Left colon (tissue), 2 donors: ENCODE measurements at places on chromosomes 2 and 18. TPM values are rescaled to one million over a fixed set of nuclear protein-coding genes. Genes with fewer than 3 reads are reported as not detected.

DNA sequence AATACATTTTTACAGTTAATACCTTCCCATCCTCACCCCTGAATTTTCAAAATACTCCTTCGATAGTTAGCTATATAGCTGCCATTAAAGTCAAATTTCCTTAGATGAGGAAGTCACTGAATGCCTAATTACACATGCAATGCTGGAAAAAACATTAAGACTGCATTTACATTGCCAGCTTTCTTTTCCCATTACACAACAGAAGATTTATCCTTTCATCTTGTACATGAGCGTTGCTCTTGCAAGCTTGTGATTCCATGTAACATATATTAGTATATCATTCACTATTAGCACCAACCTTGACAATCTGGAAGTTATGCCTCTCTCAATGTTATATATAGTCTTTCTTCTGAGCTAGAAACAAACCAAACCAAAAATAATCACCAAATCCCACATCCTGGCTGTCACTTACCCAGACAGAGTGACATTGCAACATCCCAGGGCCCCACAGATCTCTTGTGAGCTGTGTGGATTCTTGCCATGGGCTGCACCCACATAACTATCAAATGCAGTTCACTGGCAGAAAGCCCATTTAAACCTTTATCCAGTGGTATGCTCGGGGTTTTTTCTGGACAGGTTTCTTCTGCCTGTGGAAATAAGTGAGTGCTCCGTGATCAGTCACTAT is 79.2 kb upstream of the PAPOLG start:
- no peak for DNase-seq

GRCh38 chr2:23666980-23667357 is 260.0 kb downstream of the ATAD2B start:
- no peak for DNase-seq

- DNase-seq: peak; percentile 15
These were observed 66.3 kb downstream of the POLR1A start for GRCh38 chr2:86039178-86039962.

GRCh38 chr18:74945774-74946545 is 263.0 kb downstream of the PTGR3 start:
- DNase-seq: no peak

GRCh38 chr2:113697516-113697915 is 58.9 kb downstream of the SLC35F5 start:
- no peak for DNase-seq

NAT8 gene
- 0.73 TPM for total RNA-seq

DNA sequence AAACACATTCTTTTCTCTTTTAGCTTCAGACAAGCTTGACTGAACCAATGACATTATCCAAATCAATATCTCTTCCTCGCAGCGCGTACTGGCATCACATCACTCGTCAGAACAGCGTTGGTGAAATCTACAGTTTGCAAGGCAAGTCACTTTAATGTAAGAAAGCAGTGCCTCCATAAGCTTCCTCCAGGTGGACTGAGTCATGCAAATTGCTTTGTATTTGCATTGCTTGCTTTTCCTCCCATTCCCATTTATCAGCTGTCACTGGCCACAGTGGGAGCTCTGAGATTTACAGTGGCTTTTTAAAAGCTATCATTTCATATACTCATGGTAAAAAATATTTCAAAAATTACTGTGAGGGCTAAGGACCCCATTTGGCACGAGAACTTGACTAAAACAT is 189.9 kb downstream of the CD226 start:
- no peak for DNase-seq

- no peak for DNase-seq
These were observed 41.9 kb downstream of the ALK start for GRCh38 chr2:29879456-29879855.

DNA sequence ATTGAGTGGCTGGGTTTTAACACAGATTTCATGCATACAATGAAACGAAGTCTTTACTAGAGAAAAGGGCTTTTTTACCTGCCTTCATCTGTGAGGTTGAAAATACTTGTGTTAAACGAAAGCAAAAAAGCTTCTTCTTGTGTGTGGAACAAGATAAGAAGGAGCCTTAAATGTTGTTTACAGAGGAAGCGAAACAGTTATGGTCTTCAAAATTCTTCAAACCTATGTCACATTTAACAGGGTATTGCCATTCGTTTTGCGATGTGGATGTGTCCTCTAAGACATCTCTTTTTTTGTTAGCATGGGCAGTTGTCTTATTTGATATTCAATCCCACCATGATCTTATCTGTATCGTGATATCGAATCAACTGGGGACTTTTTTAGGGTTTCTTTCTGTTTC is 532.6 kb downstream of the TMEM182 start:
- DNase-seq: no peak

DNA sequence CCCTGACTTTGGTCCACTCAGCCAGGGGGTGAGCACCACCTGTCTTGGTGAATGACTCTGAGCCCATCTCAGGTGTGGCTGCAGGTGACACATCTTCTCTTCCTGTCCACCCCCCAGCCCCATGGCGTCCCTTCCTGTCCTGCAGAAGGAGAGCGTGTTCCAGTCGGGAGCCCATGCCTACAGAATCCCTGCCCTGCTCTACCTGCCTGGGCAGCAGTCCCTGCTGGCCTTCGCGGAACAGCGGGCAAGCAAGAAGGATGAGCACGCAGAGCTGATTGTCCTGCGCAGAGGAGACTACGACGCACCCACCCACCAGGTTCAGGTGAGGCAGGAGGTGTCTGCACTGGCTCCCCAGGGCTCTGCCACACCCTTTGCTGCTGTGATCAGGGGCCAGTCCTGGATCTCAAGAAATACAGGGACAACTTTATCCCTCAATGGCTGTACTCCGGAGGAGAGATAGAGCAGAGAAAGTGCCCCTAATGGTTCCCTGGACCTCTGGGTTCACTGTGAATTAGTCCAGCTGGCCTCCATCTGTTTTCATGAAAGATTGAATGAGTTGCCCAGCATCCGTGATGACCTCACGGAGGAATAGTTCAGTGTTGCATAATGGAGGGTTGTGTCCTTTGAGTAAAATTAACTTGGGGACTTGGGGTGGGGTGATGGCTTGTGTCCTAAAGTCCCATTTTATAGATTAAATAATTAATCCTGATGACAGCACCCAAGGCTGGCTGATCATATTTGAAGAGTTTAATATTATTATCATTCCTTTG is at the start of gene NEU2:
TSS of gene NEU2 (plus strand) at position 122 of the 770 bp plus-strand sequence. CDS start at position 122, 0 bp downstream.
- no peak for DNase-seq

- no peak for DNase-seq
These were observed 21.6 kb downstream of the MBOAT2 start for GRCh38 chr2:8981876-8982275.

DNA sequence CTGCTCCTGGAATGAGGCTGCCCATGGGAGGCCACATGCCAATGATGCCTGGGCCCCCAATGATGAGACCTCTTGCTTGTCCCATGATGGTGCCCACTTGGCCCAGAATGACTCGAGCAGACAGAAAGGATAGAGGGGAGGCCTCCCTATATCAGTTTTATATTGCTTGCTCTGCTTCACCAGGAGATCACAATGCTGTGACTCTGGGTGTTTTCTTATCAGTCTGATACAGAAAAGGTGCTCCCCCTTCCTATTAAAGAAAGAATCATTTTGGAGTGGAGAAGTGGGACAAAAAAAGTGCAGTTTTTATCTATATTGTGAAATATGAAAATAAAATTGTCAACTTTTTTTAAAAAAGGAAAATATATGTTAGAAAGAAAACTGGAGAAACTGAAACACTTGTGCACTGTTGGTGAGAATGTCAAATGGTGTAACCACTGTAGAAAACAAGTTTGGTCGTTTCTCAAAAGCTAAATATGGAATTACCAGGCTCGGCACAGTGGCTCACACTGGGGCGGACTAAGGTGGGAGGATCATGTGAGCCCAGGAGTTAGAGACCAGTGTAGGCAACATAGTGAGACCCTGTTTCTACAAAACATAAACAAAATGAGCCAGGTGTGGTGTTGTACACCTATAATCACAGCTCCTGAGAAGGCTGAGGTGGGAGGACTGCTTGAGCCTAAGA is 21.8 kb downstream of the LPIN2 start:
- no peak for DNase-seq

GRCh38 chr2:197263077-197263476 is 47.5 kb downstream of the ANKRD44 start:
- DNase-seq: no peak

CRYGC gene
- not detected for total RNA-seq

DNA sequence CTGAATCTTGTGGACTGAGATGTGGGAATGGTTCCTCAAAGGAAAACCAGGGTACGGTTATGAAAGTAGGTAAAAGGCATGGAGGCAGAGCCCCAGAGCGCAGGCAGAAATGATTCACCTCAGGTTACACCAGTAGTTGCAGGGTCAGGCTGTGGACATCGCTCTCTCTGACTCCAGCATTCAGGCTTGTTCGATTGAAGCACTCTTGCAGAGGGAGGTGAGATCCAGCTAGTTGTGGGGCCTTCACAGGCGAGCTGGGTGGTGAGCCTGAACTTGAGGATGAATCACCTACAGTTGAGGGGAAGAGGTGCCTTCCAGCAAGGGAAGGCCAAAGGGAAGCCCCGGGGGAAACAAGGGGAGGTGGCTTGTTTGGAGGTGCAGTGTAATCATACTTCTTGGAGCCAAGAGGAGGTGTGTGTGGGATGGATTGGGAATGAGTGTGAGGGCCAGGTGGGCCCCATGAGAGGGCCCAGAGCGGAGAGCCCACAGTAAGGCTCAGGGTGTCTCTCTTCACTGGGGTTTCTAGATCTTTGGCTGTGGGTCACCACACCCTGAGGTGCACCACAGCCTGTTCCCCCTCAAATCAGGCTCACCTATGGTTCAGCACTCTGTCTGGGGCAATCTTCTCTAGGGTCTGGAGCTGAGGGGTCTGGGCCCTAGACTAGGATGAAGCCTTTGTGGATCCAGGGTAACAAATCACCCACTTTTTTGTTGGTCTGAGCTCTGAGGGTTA is 48.5 kb upstream of the MCFD2 start:
- no peak for DNase-seq

DNA sequence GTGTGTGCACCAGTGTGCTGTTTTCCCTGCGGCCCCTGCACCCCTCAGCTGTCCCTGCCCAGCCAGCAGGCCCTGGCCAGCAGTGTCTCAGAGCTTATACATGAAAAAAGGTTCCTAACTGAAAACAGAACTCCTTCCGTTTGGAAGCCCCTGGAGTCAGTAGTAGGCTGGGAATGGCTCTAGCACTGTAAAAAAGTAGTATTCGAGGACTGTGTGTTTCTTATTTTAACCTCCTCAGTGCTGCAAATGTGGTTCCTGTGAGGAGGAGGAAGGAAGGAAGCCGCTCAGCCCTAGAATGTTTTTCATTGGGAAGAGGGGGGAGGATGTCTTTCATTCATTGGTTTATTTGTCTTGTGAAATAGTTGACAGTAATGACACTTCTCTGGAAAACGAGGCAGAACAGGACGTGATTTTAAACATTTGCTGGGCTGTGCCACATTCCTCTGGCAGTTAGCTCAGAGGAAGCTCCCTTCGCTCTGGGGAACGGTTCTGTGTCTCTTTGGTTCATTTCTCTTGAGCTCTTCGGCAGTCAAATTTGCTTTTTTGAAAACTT is 103.5 kb downstream of the SPTBN1 start:
- no peak for DNase-seq

- DNase-seq: no peak
These were observed 81.3 kb downstream of the ROCK2 start for GRCh38 chr2:11263177-11263576.

DNA sequence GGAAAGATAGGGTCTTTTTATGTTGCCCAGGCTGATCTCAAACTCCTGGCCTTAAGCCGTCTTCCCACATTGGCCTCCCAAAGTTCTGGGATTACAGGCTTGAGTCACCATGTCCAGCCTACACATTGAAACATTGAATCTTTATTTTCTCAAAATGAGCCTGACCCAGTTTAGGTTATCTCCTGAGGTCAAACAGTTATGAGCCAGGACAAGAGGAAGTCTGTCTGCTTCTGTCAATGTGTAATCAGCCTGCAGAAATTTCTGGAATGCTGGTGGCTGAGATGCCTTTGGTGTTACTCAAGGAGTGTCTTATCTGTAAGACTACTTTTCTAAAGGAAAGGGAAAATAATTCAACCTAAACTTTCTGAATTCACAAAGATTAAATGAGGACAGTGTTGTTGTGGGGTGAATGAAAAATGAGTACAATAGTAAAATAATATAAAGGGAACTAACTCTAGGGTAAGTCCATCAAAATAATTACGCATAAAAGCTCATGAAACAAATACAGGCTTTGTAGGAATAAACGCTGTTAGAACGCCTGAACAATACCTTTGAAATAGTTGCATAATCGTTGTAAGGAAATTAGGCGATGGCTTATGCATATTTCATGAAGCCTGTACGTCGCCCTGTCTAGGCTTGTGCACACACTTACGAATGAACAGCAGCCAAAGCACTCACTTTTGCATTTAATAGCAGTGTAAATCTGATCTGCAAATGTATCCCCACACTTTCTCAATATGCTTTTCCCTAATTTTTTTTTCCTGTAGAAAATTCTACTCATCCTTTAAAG is 260.8 kb downstream of the RDH14 start:
- no peak for DNase-seq
